Stimulated activated CD8-positive, alpha-beta memory T cell treated with anti-CD3 and anti-CD28 coated beads, Interleukin-15, amount 100 ng/mL, for 48 hours (primary cell): ENCODE measurements at places on chromosomes 6 and 20.

DNA sequence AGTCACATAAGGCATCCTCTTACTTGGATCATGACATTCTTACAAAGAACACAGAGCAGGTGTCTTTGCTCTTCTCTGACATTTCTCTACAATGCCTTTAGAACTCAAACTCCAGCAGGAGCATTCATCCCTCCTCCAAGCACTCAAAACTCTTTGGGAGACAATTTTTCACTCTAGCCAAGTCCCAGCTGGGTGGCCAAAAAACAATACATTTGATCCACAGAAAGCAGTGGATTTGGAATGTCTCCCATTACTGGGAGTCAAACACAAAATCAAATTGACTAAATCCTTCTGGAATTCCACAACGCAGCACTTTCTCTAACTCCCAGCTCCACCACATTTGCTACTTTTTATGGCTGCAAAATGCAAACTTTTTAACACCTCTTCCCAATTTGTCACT lies 108.6 kb upstream of the VGLL2 start:
- DNase-seq, result no peak

GRCh38 chr6:38836585-38836984 lies 121.5 kb downstream of the DNAH8 start:
- no peak for DNase-seq

- DNase-seq, result no peak
These were observed at the start of gene RNF217 for GRCh38 chr6:124961777-124962638. TSS of gene RNF217 (plus strand) at chr6:124962437. CDS start at chr6:124962545, 108 bp downstream.

DNA sequence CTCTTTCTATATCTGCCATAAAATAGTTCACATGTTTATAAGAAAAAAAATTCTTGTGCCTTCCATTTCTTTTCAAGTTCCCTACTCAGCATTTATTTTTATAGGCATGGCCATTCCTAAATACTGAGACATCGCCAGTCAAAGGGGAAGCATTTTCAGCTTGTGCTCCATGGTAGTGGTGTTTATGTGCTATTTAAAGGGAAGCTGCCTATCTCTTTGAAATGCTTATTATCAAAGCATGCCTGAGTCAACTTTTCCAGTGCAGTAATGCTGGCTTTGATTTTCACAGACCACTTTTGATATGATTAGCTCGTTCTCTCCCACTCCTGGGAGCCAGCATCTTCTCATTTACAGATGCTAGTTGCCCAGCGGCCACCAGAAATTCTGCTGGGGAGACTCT lies 124.1 kb upstream of the RIN2 start:
- no peak for DNase-seq
